ENCODE measurements at places on chromosomes 2 and 18. TPM values are rescaled to one million over a fixed set of nuclear protein-coding genes. Genes with fewer than 3 reads are reported as not detected.

Gene ATF2
- total RNA-seq = 61.0 TPM

DNA sequence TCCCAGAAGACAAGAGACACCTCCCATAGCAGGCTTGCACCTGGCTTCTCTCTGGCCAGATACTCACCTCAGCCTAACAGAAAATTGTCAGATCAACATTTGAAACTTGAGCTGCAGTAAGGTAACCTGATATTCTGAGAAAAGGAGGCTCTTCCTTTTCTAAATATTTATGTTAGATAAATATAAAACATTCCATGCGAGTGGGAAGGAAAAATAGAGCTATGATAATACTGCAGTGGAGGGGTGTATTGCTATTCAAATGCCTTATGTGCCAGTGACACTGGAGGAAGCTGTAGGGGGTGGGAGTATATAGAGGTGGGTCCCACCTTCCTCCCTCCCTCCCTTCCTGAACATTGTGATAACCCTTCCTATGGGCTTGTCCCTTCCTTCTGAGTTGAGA is 515.5 kb upstream of the CHAC2 start:
- DNase-seq = no peak

GRCh38 chr2:46992776-46993175 is 77.2 kb upstream of the MCFD2 start:
- no peak for DNase-seq

- no peak for DNase-seq
Measured at GRCh38 chr2:152189622-152190495, 14.3 kb upstream of the STAM2 start.

DNA sequence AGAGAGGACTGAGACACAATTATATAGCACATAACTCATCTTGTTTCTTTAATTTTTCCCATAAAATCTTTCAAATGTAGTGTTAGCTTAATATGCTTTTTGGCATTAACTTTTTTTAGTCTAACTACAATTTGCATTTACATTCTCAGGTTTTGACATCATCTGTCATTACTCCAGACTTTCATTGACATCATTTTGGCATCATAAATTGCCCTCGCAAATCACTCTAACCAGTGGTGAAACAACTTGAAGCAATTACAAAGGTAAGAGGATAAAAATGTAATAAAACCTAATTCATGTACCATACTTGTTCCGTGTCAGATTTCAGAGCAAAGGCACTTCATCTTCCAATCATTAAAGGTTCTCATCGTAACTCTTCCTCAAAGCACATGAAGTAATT is 41.4 kb downstream of the RFX8 start:
- no peak for DNase-seq

GRCh38 chr2:165163761-165164160 is 40.1 kb downstream of the SCN3A start:
- DNase-seq = no peak

Gene HRH4
- total RNA-seq = 0.16 TPM

DNA sequence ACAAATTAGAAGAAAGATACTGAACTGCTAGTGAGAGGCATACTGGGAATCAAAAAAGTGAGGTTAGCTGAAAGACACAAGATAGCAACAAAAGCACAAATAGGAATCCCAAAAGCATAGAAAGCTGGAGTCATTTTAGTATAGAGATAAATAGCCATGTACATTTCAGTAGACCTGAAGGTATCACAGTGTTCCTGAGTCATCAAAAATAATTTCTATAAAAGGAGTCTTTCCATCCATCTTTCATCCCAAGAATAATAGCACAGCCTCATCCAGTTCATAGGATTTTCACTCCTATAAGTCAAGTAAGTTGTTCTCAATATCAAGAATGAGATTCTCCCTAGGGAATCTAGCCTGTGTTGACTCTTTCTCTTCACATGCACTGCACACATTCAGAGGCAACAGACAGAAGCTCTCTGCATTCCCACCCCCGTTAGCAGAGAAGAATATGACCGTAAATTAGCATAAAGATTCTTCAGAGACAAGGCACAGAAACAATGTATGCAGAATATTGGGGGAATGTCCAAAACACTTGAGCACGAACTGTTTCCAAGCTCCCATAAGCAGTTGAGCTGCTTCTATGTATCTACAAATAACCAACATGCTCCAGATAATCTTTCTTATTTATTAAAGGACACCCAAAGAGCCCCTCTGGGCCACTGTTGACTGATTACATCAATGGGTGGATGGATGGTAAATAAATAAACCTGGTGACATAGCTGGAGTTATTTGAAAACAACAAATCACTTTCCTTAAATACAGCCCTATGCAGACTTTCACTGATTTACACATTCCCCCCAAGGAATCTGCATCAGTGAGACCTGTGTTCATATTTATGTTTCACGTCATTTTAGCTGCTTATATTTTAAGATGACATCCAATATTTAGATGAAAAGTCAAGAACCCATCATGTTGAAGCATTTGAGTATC is 174.5 kb upstream of the PKDCC start:
- no peak for DNase-seq
